ENCODE measurements at places on chromosomes 7 and 10.

- no peak for DNase-seq
Measured at GRCh38 chr10:71421075-71421434, 24.3 kb downstream of the CDH23 start.

GRCh38 chr7:77216181-77216845 lies 16.7 kb upstream of the FGL2 start:
- DNase-seq: no peak

DNA sequence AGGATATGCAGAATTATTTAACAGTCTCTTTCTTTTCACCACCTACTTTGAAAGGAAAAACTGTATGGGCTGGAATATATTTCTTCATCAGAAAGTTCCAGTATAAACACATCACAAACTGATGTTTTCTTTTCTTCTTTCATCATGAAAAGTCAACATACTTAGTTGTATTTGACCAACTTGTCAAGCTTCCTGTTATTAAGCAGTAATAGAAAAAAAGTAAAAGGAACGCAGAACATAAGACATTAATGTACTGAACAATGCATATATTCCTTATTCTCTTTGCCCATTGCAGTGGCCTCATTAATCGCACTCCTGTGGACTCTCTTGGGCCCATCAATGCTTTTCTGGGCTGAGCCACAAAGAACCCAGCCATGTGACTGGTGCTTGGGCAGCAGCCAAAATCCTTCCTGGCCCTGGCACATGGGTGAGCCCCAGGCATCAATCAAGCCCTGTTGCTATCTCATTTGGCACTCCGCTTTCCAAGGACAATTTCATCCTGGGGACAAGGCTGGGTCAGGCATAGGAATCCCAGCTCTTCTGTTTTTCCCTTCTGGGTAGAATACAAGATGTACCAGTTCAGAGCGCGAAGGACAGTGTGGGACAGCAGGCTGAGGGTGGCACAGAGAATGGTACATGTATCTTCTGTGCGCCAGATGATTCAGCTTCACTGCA lies 42.3 kb downstream of the RHOBTB1 start:
- DNase-seq: no peak

DNA sequence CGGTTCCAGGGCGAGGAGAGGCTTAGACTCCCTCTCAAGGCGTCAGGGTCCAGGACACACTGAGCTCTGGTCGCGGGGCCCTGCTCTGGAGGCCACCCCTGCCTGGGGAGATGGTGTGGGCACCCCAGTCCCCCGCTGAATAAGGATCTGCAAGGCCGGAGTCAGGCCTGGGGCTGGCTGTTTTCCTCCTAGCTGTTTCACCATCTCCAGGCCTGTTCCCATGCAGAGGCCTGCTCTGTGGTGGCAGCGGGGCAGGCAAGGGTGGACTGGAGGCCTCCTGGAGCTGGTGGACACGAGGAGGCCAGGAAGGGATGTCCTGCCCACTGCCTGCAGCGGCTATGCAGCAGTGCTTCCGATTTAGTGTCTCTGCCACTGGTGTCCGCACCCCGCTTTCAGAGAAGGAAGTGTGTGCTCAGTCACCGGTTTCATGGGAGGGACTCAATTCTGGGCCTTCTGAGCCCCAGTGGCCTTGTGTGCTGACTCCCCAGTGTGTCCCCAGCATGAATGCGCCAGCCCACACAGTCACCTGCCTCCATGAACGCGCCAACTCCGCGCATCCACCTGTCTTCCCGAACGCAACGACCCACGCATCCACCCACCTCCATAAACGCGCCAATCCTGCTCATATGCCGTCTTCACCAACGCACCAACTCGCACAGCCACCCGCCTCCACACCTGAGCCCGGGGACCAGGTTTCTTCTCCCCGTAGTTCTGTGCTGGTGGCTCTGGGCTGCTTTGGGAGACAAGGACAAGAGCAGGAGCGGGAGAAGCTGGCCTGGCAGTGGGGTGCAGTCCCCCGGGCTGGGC lies 14.5 kb upstream of the GPR146 start:
- DNase-seq: no peak

DNA sequence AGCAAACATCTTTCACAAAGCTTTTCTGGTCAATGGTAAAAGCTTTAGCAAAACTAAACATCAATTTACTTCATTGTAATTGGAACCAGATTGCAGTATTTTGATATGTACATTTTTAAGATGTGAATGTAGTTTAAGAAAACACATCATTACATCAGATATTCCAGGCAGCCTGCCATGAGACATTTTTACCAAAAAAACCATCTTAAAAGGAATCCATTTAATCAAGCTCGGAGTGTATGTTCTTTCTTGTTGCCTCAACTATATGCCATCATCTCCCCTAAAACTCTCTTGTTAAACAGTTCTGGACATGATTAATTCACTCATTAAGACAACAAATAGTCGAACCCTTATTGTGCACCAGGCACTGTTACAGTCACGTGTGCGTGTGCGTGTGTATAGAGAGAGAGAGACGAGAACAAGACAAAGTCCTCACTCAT lies 97.5 kb downstream of the UBE2H start:
- no peak for DNase-seq

- DNase-seq: no peak
Measured at GRCh38 chr10:20173046-20173445, 356.8 kb downstream of the PLXDC2 start.

- DNase-seq: no peak
Measured at GRCh38 chr7:90461219-90461618, 8.2 kb upstream of the PTTG1IP2 start.

DNA sequence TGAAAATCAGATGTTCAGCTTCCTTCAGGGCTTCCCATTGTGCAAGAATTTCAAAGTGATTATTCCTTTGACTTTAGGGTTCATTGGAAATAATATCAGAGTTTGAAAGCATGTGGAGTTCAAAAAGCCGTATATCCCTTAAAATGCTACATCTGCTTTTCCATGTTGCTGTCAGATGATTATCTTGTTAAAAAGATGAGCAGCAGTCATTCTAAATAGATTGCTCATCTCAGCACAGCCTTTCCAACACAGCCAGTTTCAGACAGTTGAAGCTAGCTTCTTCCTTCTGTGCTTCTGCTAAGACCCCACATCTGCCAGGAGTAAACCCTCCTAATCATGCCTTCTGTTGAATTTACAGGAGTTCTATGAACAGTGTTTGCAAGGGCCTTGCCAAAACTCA lies 204.4 kb upstream of the PTER start:
- DNase-seq: no peak

DNA sequence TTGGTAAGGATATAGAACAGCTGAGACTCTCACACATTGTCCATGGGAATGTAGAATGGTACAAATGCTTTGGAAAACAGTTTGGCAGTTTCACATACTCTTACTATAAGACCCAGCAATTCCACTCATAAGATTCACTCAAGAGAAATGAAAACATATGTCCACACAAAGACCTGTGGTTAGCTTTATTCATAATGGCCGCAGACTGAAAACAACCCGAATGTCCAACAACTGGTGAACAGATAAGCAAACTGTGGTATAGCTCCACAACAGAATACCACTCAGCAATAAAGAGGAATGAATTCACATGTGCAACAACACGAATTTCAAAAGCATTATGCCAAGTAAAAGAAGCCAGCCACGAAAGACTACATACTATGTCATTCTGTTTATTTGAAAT lies 33.5 kb upstream of the CUL1 start:
- DNase-seq: no peak

DNA sequence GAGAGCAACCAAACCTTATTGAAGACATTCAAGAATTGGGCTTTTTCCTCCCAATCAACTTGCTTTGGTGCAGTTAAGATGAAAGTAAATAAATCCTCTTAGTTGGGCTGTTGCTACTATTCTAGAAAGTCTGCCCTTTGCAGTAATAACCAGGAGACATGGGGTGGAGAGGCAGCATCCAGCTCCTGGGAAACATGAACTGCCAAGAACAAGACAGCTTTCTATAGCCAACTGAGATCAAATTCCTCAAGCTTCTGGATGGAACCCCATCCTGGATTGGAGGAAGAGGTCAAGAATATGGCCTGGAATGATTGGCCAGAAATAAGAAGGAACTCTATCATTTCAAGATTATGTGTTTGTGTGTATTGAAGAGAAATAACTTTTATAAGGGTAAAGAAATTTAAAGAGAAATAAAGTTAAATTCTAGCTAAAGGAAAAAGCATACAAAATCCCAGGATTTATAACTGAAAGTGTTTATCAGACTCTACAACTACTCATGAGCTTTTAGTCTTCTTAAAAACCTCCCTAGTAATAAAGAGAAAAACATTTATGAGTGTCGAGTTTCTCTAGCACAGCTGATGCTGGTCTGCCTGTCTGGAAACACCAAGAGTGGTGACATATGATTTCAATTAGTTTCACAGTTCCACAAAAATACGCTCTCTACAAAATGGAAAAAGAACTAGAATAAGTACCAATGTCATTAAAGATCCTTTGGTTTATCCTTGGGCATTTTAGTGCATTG lies 70.1 kb upstream of the COL1A2 start:
- DNase-seq: no peak

DNA sequence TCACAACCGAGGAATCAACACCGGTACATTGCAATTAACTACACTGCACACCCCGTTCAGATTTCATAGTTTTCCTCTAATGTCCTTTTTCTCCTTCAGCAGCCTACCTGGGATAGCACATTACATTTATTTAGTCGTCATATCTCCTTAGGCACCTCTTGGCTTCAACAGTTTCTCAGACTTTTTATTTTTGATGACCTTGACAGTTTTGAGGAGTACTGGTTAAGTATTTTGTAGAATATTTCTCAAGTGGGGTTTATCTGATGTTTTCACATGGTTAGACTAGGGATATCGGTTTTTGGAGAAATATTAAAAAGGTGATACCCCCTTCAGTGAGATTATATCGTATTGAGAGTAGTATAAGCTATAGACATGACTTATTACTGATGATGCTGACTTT lies 87.0 kb upstream of the GLCCI1 start:
- DNase-seq: no peak

DNA sequence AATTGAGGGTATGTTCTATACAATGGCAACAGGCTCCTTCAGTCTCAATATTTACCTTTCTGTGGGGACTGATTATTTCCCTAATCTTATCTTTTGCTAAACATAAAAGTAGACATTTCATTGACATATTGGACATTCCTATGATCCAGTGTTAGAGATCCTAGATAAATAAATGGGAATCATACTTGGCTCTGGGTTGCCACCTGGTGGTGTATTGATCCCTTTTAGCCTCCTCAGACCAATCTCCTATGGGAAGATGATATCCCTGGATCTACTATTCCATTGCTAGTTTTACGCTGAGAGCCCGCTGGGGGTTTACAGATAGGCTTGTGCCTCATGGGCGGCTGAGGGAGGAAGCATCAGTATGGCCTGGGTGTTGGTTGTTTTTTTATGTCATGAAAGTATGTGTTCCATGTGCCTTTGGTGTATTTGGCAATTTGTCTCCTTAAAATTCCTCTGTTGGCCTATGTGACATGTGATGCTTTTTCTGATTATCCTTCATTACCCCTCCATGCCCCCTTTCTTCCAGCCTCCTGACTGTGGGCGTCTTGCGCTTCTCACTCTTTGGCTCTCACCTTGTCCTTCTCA lies 18.8 kb downstream of the CELF2 start:
- no peak for DNase-seq

GRCh38 chr7:143376396-143376795 lies 4.7 kb upstream of the ZYX start:
- DNase-seq: no peak

DNA sequence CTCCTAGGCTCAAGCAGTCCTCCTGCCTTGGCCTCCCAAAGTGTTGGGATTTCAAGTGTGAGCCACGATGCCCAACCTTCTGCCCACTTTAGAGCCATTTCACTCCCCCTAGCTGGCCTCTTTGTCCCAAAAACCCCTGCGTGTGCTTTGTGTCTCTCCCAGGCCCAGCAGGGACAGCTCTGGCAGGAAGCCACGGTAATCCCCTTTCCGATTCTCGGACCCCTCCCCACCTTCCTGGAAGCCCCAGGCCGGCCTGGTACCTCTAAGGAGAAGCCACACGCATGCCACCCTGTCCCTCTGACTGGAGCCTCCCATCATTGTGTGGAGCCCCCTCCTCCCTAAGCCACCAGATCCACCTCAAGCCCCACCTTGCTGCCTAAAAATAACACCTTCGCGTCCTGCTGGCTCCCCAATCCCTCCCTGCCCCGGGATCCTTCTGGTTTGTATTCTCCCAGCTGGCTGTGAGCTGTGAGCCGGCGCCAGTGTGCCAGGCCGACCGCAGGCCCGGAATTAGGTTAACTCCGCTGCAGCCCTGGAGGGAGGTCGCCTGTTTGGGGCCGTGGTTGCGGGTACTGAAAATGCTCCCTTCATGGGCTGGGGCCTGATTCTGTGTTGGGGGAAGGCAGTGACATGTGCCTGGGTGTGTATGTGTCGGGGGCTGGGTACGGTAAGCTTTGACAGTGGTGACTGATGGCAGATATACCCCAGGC lies 16.4 kb upstream of the SRRM3 start:
- no peak for DNase-seq

DNA sequence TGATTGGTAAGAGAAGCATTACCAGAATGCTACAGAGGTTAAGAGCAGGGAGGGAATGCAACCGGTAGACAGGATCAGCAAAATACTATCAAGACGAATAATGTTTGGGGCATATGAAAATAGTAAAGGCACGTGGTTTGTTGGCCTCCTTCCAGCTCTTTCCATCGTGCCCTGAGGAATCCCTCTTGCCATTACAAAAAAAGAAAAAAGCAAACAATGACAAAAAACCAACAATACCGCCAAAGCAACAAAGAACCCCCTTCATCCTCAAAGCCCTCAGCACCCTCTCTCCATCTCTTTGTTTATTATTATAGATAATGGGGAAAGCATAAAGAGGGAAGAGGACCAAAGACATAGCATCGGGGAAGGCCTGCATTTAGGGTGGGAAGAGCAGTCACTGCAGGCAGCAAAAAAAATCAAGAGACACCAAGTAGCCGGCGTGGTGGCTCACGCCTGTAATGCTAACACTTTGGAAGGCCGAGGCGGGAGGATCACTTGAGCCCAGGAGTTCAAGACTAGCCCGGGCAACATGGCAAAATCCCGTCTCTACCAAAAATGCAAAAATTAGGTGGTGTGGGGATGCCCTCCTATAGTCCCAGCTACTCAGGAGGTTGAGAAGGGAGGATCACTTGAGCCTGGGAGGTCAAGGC lies 78.0 kb downstream of the HIP1 start:
- DNase-seq: no peak

DNA sequence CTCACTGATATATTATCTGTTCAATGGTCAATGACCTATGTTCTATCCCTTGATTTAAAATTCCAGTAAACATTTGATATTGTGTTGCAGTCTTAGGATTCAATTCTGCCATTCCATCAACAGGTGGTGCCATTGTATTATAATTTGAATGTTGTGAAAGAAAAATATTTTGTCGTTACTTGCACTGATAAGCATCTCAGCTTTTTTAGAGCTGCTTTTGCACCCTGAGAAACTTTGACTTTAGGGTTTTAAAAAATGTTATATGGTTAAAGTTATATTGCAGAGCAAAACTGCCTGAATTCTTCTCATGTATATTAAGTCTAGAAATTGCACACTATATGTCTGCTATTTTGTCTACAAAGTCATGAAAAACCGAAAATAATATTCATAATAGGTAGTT lies 18.8 kb upstream of the MINDY3 start:
- DNase-seq: no peak
